CD8-positive, alpha-beta T cell (primary cell): ENCODE measurements at places on chromosomes 2 and 18. TPM values are rescaled to one million over a fixed set of nuclear protein-coding genes. Genes with fewer than 3 reads are reported as not detected.

Gene PIKFYVE
- total RNA-seq, result 27.7 TPM

Gene MYCN
- not detected for total RNA-seq

Gene MFSD2B
- 0.47 TPM for total RNA-seq

Gene DTYMK
- 6.0 TPM for total RNA-seq

Gene CFAP221
- not detected for total RNA-seq

Gene SP5
- total RNA-seq, result not detected

Gene PER2
- 45.7 TPM for total RNA-seq

Gene TMEM247
- total RNA-seq, result not detected

Gene BCS1L
- 17.4 TPM for total RNA-seq

Gene ACMSD
- total RNA-seq, result not detected

Gene GKN1
- not detected for total RNA-seq

Gene CYS1
- not detected for total RNA-seq

Gene LTBP1
- not detected for total RNA-seq

Gene CCDC68
- not detected for total RNA-seq

Gene MROH2A
- not detected for total RNA-seq

Gene LYG1
- 0.81 TPM for total RNA-seq

Gene GBX2
- total RNA-seq, result not detected

Gene TLK1
- total RNA-seq, result 107 TPM

Gene SIX3
- 0.11 TPM for total RNA-seq

Gene MYL12B
- 132 TPM for total RNA-seq

Gene SH3RF3
- total RNA-seq, result 6.3 TPM

Gene ARHGAP25
- total RNA-seq, result 36.7 TPM

Gene RAB17
- not detected for total RNA-seq

Gene ASIC4
- 0.14 TPM for total RNA-seq

Gene FBXO48
- 0.30 TPM for total RNA-seq

Gene M1AP
- total RNA-seq, result not detected

Gene LRATD1
- total RNA-seq, result not detected

Gene DYSF
- total RNA-seq, result 6.2 TPM

Gene CGREF1
- total RNA-seq, result not detected

Gene DNAJB2
- 123 TPM for total RNA-seq

Gene RUFY4
- 0.44 TPM for total RNA-seq

Gene WNT6
- not detected for total RNA-seq

Gene CFC1B
- not detected for total RNA-seq

Gene RNU2-63P
- 4.4 TPM for total RNA-seq

Gene REV1
- 42.3 TPM for total RNA-seq

Gene SPRED2
- 2.5 TPM for total RNA-seq

Gene VAPA
- total RNA-seq, result 177 TPM

Gene CRYGC
- not detected for total RNA-seq

Gene CDCA7
- 1.7 TPM for total RNA-seq

Gene OTOF
- total RNA-seq, result 0.47 TPM

Gene PRKD3
- total RNA-seq, result 43.8 TPM

Gene NEUROD1
- not detected for total RNA-seq

Gene EN1
- not detected for total RNA-seq

Gene E2F6
- total RNA-seq, result 4.9 TPM
